ENCODE measurements at places on chromosomes 3 and 15.

DNA sequence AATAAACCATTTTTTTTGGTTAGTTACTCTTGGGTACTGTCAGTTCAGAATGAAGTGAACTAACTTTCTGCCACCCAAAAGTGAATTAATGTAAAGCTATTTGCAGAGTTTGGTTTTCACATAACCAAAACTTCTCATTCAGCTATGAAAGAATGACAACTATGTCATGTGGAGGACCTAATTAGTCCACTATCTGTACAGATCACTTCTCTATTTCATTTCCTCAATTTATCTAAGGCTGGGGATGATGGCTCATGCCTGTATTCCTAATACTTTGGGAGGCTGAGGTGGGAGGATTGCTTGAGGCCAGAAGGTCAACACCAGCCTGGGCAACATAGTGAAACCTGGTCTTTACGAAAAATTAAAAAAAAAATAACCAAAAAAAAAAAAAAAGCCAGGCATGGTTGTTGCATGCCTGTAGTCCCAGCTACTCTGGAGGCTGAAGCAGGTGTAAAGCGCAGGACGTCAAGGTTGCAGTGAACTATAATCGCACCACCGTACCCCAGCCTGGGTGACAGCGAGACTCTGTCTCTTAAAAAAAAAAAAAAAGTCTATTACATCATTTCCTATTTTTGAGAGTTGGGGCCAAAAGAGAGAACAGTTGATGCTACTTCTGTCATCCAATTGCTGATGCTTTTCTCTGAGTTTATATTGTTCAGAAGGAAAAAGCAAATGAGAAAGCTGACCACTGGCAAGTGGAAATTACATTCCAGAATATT lies 8.7 kb downstream of the HYPK start:
- no peak for DNase-seq

DNA sequence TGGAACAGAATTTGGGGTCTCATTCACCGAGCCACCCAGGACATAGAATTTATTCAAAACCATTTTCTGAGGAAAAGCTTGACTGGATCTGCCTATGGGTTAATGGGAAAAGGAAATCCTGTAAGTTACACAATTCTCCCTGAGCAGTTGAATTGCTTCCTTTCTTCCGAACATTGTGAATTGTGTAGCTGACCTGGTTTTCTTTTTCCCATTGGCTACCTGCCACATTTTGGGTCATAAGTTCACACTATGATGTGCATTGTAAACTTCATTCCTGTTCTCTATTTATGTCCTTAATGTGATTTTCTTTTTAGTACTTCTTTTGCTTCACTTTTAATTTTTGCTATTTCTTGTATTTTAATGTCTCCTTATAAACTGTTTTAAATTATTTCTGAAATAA lies 386.0 kb upstream of the LRRC3B start:
- no peak for DNase-seq

DNA sequence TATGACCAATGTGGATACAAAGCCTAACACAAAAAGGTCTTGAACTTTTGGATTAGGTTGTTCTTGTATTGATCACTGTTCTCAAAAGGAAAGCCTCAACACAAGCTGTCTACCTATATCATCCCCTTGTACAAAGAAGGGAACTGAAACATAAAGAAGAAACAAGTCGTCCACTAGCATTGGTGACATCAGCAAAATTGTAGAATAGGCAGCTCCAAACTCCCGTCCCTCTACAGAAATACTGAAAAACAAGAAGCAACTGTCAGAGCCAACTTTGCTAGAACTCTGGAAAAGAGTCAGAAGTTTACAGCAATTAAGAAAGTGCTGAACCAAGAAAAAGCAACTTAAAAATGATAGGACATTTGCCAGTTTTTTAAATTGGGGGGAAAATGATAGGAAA lies 7.5 kb upstream of the NR1I2 start:
- no peak for DNase-seq

- DNase-seq: no peak
Observed at GRCh38 chr3:31960793-31961431, 20.1 kb downstream of the OSBPL10 start.

- DNase-seq: no peak
Observed at GRCh38 chr3:148816427-148816826, 11.2 kb upstream of the CPB1 start.

DNA sequence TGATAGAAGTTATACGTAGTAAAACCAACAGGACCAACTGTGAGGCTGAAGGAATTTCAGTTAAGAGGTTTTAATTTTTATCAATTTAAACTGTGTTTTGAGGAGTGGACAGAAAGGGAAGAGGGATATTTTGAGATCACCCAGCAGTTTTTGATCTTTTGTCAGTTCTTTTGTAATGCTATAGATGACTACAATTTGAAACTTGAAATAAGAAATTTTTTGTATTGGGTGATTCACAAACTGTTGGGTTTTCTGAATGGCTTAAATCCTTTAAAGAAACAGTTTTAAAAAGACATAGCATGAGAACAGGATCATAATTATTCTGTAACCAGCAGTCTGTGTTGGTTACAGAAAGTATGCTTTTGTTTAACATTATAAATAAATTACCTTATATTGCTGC lies 67.4 kb downstream of the TCF12 start:
- no peak for DNase-seq

DNA sequence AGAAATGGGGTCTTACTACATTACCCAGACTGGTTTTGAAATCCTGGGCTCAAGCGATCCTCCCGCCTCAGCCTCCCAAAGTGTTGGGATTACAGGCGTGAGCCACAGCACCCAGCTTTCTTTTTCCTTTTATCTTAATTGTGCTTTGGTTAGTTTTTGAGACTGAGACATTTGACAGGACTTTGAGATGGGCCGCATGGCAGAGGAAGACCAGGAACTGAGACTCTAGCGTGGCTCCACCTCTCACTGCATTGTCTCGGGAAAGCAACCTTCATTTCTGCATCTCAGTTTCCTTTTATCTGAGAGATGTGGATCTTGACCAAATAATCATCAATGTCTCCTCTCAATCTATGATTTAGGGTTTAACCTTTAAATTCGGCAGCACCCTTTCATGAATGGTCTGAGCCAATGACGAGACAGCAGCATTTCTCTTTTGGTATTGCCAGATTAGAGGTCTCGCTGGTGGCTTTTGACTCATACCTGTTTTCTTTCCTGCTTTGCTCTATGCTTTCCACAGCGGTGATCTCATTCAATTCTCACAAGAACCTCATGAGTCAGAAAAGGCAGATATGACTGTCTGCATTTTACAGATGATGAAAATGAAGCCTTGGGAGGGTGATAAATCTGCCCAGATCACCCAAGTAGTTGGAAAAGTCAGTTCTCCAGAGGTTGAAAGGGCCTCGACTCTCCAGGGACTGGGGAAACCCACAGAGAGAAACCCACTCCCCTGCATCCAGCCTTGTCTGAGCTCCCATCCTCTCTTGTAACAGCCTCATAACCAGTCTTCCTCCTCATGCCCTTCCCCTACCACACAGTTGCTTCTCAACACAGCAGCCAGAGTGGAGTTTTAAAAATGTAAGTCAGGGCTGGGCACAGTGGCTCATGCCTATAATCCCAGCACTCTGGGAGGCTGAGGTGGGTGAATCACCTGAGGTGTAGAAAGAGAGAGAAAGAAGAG lies 84.8 kb upstream of the FOXB1 start:
- no peak for DNase-seq

DNA sequence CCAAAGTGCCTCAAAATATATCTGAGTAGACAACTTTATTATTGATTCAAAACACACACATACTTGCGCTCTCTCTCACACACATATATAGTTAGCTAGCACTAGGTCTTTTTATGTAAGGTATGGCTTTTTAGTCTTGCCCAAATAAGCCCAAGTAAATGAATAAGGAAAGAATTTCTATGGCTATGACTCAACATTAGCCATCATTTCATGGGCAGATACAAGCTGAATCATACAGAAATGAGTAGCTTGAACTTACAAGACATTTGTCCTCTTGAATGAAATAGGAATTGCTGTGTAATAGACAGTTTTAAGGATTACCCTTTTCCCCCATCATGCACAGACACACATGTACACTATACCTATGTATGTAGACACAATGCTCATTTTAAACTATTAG lies 4.9 kb downstream of the CADPS start:
- no peak for DNase-seq

GRCh38 chr15:88256279-88257230 lies at the start of gene NTRK3:
Gene NTRK3, minus strand, starts transcription at chr15:88256739. Its CDS starts 586 bp downstream, at chr15:88256153.
- DNase-seq: peak; percentile 71

DNA sequence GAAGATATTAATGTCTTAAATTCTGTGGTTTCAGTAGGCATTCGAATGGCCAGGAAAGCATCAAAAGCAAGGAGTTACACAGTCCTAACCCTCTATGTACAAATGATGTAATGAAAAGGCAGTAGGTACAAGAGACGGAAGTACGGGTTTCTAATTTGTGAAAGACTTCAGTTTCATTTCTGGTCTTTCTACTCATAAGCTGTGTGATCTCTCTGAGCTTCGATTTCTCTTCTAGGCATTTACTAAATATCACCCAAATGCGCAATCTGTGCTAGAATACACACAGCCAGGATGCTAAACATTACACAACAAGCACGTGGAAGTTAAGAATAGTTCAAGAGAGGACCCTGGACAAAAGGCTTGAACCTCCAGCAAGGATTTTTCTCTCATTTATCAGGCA lies 17.9 kb upstream of the STIMATE start:
- DNase-seq: no peak

DNA sequence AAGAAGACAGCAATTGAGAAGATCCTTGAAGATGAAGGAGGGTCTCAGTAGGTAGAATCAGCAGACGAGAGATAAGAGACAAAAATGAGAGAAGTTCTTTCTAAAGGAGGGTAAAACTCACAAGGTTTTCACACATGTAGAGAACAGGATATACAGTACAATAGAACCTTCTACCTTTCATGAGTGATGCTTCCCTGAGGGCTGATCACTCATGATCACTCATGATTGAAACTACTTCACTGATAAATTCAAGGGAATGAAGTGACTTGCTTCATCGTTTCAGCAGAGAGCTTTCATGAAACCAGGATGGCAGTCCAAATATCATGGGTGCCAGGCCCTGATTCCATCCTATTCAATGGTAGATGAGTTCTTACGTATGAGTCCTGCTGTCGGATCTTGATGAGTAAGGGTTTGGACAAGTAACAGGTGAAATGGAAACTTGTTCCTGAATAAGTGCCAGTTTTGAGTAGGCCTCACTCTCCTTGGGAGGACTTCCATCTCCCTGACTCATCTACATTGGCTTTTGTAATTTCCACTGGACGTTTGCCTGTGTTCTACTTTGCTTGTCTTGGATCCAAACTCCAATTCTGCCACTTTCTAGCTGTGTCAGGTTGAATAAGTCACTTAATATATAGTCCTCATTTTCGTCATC lies 9.6 kb upstream of the CLDN16 start:
- no peak for DNase-seq

- no peak for DNase-seq
Observed at GRCh38 chr3:73812054-73812453, 187.3 kb upstream of the PDZRN3 start.

GRCh38 chr3:106065831-106066230 lies 197.0 kb upstream of the CBLB start:
- no peak for DNase-seq

GRCh38 chr3:194161131-194162045 lies 25.4 kb downstream of the HES1 start:
- no peak for DNase-seq
